ENCODE measurements at places on chromosomes 6 and 20.
A peak's percentile ranks its signal among the peaks of the same experiment; 100 is the strongest.

DNA sequence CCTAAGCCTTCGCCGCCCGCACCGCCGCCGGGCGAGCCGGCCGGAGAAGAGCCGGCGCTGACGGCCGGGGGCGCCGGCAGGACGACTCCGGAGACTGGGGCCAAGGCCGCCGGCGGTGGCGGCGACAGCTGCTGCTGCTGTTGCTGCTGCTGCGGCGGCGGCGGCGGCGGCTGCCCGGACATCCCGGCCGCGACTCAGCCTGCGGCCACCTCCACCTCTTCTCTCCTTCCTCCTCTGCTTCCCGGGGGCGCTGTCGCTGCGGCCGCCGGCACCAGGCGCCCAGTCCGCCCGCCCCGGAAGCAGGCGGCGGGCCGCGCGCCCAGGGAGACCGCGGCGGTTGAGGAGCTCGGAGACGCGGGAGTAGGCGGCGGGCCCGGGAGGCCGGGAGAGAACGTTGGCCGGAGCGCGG, 307 bp downstream of the RANBP9 start:
- peak; percentile 72 for DNase-seq

- no peak for DNase-seq
These were observed 73.3 kb upstream of the PAX1 start for GRCh38 chr20:21632031-21632734.

GRCh38 chr6:110421749-110422443, 6.5 kb upstream of the DDO start:
- DNase-seq = no peak

DNA sequence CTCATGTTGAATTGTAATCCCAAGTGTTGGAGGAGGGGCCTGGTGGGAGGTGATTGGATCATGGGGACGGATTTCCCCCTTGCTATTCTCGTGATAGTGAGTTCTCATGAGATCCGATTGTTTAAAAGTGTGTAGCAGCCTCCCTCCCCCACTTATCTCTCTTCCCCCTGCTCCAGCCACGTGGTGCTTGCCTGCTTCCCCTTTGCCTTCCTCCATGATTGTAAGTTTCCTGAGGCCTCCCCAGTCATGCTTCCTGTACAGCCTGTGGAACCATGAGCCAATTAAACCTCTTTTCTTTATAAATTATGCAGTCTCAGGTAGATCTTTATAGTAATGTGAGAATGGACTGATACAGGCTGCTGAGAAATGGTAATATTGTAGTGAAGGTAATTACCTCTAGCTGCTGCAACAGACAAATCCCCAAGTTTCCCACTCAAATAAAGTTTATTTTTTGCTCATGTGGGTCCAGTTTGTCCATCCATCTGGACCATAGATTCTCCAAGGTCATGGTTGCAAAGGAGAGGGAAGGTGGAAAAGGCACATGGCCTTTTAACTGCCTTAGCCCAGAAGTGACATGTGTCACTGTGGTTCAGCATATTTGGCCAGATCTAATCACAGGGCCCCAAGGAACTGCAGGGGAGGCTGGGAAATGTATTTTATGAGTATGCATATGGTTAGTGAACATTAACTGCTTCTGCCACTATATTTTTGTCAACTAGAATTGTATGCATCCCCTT, 89.2 kb downstream of the TRMT11 start:
- no peak for DNase-seq

- DNase-seq = no peak
These were observed 37.3 kb downstream of the TFEB start for GRCh38 chr6:41697861-41698781.

GRCh38 chr20:32325706-32326503, 32.2 kb upstream of the ASXL1 start:
- DNase-seq = no peak

- no peak for DNase-seq
These were observed 89.2 kb downstream of the RAMACL start for GRCh38 chr6:166497087-166497899.

DNA sequence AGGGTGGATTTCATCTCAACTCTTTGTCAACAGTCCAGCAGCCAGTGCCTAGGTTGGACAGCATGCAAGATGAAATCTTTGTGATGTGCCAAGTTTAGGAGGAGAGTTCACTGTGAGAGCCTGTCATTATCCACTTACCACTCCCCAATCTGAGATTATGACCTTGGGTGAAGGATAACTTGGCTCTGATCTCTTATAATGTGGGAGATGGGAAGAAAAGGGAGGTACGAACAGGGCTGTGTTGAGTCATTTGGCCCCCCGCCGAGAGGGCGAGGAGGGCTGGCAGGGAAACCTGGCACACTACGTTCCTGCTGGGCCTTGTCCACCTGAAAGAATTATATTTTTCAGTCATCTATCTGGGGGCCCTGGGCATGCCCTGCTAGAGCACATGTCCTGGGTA, 35.8 kb downstream of the LAMA4 start:
- no peak for DNase-seq

GRCh38 chr20:42150230-42150629, 532.1 kb upstream of the CHD6 start:
- DNase-seq = no peak

- DNase-seq = no peak
These were observed 316.2 kb downstream of the COL12A1 start for GRCh38 chr6:74889635-74890034.

All from activated naive CD4-positive, alpha-beta T cell treated with Interleukin-2 at 50 U/mL for 16 hours (primary cell).